ENCODE measurements at places on chromosomes 1 and 21.
A peak's percentile ranks its signal among the peaks of the same experiment; 100 is the strongest.

DNA sequence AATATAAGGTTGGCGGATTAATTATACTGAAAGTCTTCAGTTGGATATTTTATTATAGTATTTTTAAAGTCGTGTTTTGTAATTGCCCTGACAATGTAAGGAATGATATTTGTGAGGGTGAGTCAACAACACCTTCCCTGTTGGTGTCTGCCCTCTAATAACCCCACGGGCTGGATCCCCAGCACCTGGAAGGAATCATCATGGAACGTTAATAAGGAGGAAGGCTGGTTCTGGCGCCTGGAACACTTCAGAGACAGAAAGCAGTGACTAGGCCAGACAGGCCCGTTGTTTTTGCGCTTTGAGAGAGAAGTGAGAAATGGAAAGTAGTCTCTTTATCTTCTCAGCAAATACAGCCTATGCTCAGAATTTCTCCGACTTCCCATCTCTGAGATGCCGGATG is 31.6 kb downstream of the TEX35 start:
- DNase-seq, result peak; percentile 28

- peak; percentile 73 for DNase-seq
Observed at GRCh38 chr1:62356257-62356835, 37.1 kb upstream of the KANK4 start.

GRCh38 chr1:100364697-100365096 is 12.4 kb downstream of the CDC14A start:
- no peak for DNase-seq

- peak; percentile 58 for DNase-seq
Observed at GRCh38 chr1:198497326-198498102, 43.0 kb downstream of the ATP6V1G3 start.

- DNase-seq, result peak; percentile 95
Observed at GRCh38 chr1:9280015-9280860, 12.5 kb upstream of the SPSB1 start.

- no peak for DNase-seq
Observed at GRCh38 chr21:46518983-46519583, 60.4 kb downstream of the DIP2A start.

DNA sequence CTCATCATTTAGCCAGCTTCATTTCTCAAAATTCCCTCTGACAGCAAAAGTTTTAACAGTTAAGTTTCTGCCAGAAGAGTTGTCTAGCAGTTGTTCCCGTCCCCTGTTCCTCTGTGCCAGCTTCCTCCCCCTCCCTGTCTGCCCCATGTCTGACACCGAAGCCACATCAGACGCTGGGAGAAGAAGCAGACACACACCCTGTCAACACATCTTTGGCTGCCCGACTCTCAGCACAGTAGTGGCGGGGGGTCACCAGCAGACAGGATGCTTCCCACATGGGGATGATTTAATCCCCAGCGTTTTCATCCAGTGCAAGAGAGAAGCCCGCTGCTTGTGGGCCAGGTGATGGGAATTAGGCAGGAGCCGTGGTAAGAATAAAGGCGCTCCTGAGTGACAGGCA is 379.4 kb upstream of the RUNX1 start:
- peak; percentile 63 for DNase-seq

DNA sequence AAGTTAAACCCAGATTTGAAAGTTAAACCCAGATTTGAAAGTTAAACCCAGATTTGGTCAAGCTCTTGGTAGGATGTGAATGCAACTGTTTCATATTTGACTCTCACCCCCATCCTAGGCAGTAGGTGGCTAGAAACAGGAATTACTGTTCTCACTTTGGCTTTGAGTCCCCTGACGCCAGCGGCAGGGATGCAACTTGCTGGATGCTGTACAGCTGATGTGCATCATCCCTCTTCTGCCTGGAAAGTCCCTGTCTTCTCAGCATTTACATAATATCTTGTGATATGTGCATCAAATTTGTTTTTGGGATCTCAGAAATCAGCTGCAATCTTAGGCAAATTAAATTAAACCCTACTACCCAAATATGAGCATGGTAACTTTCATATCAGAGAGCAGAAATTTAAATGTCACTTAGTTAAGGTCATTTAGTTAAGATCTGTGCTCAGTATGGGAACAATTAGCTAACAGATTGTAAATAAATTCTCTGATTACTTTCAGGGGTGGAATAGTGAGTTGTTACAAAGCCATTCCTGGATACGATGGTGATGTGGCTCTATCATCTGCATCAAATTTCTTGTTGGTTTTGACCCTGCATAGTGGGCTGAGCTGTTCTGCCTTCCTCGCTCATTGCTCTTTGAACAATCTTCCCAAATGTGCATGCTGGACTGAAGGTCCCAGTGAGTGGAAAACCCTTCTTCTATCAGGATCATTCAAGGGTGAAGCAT is 6.8 kb upstream of the HAO2 start:
- peak; percentile 10 for DNase-seq

- peak; percentile 64 for DNase-seq
Observed at GRCh38 chr1:156821801-156822200, 5.2 kb upstream of the SH2D2A start.

- peak; percentile 41 for DNase-seq
Observed at GRCh38 chr1:29736582-29737188, 500.4 kb downstream of the PTPRU start.

DNA sequence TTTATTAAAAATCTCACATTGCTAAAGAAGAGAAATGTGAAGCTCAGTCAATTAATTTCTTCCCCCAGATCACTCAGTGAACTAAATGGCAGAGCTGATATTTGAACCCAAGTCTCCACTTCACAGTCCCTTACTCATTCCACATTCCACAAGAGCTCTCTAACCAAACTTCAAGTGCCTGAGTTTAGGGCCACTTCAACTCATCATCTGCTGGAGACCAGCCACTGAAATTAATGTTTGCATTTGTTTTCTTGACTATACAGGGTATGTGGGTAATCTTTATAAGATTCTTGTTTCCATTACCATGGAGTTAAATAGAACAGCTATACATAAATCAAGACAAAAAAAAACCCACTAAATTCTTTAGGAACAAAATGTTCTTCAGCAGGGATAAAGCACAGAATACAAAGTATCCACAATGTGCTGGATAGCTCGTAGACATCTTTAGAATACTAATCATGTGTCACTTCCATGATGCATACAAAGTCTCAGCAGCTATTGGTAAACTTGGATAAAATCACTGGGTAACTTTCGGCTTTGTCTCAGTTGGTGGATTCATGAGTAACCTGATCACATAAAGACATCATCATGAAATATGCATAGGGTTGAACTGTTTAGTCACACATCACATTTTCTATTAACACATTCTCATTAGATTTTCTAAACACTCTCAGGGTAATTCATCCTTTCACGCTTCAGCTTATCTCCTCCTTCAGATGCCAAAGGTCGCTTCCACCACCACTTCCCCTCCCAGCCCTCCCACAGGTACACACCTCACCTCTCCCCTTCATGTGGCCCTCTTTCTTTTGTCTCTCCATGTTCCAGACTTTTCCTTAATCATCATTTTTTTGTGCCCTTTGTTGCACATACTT is 89.8 kb downstream of the LRRC53 start:
- no peak for DNase-seq

DNA sequence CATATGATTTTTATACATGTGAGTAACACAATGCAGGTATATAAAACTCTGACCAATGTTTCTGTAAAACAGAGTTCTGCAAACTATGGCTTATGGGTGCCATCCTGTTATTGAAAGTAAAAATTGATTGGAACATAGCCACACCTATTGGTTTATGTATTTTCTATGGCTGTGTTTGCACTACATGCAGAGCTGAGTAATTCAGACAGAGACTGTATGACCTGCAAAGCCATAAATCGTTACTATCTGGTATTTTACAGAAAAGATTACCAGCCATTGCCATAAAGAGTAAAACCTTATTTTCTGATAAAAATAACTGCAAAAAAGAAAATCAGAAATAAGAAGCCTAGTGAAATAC is 13.1 kb downstream of the GBP1 start:
- DNase-seq, result no peak

GRCh38 chr1:195960580-195960979 is 647.7 kb downstream of the KCNT2 start:
- DNase-seq, result no peak

GRCh38 chr1:241822846-241823245 is 25.2 kb upstream of the EXO1 start:
- DNase-seq, result peak; percentile 41

- no peak for DNase-seq
Observed at GRCh38 chr1:52738893-52739292, 12.6 kb downstream of the ZYG11B start.

GRCh38 chr21:35850542-35851103 is 209.7 kb downstream of the SETD4 start:
- peak; percentile 39 for DNase-seq

- no peak for DNase-seq
Observed at GRCh38 chr1:39145331-39145965, 59.0 kb upstream of the MACF1 start.

DNA sequence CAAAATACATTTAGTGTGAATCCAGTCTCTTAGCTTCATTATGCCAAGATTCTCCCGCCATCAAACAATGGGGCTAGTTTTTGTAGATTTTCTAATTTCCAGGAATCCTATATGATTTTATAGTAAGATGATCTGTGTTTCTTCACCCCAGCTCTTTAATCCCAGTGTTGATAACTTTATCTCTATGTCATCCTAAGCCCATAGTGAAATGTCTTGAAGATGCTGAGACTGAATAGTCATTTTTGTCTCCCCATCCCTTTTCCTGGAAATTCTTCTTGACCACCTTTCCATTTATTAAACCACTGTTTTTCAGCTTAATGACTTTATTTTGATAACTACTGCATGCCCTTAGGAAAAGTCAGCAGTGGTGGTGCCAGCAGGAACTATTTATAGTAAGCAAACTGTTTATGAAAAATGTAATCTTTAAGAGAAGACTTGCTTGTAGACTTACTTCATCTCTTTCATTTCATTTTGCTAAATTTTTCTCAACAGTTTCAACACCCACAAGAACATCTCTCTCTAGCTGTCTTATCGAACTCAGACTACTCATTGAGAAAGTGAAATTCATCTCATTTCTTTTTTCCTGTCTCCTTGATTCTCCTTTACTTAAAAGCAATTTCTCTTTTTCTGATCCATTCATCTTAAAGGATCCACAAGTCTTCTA is 116.6 kb downstream of the NTMT2 start:
- DNase-seq, result peak; percentile 38

DNA sequence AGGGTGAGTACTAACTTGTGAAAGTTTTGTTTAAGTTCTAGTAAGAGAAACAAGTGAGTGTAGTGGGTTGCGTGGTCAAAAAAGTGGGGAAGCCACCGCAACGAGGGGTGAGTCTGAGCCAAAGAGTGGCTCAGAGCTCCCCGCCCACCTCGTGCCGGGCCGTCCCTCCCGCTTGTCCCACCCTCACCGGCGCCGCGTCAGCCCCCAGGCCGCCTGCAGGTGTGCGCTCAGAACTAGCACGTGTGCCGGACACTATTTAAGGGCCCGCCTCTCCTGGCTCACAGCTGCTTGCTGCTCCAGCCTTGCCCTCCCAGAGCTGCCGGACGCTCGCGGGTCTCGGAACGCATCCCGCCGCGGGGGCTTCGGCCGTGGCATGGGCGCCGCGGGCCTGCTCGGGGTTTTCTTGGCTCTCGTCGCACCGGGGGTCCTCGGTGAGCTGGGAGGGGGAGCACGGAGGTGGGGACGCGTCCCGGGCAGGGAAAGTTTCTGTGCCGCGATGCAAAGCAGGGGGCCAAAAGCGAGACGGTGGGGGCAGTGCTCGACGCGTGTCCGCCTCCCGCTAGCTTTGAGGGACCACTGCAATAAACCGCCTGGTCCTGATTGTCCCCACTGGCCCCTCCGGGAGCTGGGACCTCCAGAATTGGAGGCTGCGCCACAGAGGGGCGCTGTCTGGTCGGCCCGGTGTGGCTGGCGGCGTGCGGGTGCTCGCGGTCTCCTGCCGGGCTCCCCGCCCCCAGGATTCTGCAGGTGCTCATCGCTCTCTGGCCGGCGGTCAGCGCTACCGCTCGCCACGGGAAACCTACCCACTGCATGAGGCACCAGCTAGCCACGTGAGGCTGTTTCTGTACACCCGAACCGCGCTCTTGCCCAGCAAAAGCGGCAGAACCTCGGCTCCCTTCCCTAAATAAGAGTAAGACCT is at the start of gene CR2:
Gene CR2, plus strand, starts transcription at position 283 of the 919 bp plus-strand sequence. Its CDS starts 91 bp downstream, at position 374.
- no peak for DNase-seq

- DNase-seq, result peak; percentile 18
Observed at GRCh38 chr1:107963601-107964335, 1.2 kb downstream of the VAV3 start.

DNA sequence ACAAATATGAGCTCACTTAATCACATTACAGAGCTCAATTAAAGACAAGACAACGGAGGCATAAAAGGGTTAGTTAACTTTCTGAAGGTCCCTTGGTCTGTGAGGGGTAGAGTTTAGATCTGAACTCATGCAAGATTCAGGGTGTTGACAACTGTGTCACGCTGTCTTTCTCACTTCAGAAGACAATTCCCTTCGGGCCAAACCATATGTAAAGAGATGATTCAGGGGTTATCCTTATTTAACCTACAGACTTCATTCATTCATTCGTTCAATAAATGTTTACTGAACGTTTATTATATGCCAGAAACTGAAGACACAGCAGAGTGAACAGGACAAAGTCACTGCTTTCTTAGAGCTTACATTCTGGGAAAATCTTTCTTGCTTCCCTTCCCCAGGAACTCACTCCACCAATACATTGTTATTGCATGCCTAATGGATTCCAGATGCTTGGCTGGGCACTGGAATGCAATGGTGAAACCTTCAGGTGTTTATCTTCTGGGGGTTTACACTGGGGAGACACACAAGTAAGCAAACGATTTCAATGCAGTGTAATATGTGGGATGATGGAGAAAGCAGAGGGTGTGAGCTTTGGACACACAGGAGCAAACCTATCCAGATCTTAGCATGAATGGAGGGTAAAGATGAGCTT is 6.4 kb downstream of the XCL1 start:
- DNase-seq, result peak; percentile 79

DNA sequence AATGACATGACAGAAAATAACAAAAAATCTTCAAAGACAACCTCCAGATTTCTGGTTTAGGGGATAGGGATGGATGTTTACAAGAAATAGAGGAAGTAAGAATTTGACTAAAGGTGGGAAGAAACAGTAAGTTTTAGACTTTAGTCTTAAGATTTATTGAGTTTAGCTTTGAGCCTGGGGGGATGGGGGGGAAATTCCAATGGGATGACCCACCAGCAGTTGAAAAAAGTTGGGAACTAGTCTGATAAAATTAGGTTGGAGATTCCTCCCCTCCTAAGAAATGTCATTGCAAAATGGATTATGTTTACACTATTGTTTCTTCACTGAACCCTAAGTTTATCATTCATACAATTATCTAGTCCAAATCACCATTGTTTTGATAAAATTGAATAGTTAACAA is 28.4 kb downstream of the WDR26 start:
- DNase-seq, result peak; percentile 1

GRCh38 chr1:231871878-231872277 is 245.3 kb downstream of the DISC1 start:
- DNase-seq, result no peak

- DNase-seq, result no peak
Observed at GRCh38 chr1:172774561-172774960, 115.7 kb downstream of the FASLG start.

GRCh38 chr1:54132495-54132894 is 20.3 kb downstream of the CDCP2 start:
- no peak for DNase-seq

DNA sequence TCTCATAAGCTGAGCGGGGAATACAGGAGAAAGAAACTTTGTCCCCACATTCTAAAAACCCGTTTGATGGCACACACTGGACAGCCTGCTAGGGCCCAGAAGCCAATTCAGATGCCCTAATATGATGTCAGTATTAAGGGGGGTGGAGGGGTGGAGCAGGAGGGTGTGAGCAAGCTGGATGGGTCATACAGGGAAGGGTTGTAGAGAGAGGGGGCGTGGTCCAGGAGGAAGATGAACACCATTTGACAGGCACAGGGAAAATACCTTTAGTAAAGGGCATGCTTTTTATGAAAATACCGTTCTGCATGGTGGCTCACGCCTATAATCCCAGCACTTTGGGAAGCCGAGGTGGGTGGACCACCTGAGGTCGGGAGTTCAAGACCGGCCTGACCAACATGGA is 6.0 kb downstream of the TARS2 start:
- no peak for DNase-seq

All from AG10803 (cell line).